Anterior cingulate cortex (tissue), 58 donors: ENCODE measurements at places on chromosomes 7 and 10.

- DNase-seq = no peak
Measured at GRCh38 chr7:155261031-155261985, 36.4 kb upstream of the INSIG1 start.

DNA sequence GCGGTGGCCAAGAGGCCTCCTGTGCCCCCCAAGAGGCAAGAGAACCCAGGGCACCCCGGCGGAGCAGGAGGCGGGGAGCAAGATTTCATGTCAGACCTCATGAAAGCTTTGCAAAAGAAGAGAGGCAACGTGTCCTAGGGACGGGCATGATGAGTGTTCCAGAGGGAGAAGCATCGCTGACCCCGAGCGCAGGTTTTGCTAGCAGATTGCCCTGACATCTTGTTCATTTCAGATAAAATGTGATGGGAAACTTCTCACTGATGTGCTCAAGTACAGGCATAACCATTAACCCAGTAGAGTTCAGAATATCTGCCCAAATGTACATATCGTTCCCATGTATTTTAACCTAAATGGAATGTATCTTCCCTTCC, 129.2 kb downstream of the APBB1IP start:
- no peak for DNase-seq

DNA sequence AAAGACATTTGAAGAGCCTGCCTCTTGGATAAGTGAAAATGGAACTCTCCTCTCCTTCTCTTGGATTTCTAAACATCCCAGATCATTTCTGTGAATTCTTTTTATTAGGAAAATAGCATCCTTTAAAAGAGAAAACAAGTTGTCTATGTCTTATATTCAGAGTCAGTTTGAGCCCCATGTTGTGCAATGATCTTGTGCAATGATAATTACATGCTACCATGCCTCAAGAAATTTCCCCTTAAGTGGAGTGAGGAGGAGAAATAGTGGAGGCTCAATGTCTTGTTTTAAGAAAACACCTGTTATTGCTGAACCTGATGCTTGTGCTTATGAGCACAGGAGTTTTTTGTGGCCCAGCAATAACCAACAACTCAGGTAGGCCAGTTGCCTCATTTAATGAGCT, 103.6 kb downstream of the NPSR1 start:
- no peak for DNase-seq

DNA sequence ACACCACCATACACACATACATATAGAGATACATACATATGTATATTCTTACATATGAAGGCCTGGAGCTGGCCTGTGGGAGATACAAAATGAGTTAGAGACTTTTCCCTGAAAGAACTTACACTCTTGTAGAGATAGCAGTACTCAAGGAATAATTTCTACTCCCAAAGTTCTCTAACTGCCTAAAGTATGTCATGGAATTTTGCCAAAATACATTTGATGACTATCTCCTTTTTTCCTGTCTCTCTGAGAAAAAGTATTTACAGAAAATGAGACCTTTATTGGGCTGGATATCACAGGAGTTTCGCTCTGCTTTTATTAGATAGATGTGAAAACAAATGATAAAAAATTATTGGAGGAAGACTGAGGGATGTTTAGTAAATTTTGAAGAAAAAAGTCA, 220.1 kb downstream of the POU6F2 start:
- DNase-seq = no peak

- no peak for DNase-seq
Measured at GRCh38 chr7:254337-255037, 35.5 kb upstream of the FOXL3 start.

DNA sequence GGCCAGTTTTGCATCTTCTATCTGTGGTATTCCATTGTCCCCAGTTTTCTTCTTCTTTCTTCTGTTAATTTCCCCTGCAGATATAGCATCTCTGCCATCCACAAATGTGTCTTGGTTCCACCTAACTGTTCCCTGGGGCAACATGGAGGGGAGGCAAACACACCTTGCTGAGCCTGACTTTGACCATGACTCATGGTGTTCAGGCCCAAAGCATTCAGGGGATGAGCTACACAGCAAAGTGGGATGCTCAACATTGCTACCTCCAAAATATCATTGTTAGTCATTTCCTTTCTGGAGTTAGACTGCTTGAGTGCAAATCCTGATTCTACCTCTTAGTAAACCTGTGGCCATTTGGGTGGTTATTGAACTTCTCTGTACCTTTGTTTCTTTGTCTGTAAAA, 542.7 kb downstream of the LRMDA start:
- DNase-seq = no peak

GRCh38 chr7:36372156-36372555, 17.5 kb upstream of the ANLN start:
- no peak for DNase-seq

DNA sequence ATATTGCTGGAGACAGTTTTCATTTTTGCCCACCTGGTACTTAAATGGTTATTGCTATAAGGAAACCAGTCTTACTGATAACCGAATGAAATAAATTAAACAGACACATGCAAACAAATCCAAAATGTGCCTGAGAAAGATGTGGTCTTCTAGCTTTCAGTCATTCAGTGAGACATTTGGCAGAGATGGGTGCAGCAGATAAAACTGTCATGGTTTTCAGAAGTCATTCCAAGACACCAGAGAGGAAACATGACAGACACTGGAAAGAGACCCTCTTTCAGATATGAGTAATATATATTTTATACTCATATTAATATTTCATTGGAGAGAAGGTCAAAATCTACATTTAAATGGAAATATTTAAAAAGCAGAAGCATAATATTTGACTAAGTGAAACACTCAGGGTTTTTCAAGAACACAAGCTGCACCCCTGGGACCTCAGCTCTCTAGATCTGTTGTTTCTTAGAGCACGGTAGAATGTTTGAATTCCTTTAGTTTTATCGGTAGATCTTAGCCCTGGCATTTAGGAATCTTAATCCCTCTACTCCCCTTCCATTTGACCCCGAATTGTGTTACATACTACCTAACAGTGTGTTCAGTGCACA, 246.1 kb downstream of the AUTS2 start:
- no peak for DNase-seq

DNA sequence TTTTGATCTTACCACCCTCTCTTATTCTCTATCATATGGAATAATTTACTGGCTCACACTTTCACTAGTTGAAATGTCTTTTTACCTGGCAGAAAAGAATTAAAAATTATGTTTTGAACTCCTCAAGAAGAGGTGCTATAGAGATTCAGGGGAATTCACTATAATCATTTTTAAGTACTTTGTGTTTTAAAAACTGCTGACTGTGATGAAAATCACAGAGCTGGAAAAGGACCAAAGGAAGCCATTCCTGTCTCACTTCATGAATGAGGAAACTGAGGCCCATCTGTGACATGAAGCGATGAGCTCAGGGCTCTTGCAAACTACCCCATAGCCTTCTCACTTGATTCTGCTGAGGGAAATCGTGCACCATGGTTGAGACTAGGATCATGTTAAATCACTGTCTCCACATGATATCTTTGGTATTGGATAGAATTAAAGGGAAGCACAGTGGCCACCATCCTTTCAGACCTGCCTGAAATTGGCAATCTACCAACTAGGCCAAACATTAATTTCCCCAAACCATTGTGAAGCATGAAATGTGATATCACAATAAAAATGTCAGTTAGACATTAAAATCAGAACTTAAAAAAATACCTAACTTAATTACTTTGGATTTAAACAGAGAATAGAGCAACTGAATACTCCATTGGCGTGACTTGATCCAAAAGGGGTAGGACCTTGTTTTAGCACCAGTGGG, 141.0 kb downstream of the FZD1 start:
- DNase-seq = no peak

DNA sequence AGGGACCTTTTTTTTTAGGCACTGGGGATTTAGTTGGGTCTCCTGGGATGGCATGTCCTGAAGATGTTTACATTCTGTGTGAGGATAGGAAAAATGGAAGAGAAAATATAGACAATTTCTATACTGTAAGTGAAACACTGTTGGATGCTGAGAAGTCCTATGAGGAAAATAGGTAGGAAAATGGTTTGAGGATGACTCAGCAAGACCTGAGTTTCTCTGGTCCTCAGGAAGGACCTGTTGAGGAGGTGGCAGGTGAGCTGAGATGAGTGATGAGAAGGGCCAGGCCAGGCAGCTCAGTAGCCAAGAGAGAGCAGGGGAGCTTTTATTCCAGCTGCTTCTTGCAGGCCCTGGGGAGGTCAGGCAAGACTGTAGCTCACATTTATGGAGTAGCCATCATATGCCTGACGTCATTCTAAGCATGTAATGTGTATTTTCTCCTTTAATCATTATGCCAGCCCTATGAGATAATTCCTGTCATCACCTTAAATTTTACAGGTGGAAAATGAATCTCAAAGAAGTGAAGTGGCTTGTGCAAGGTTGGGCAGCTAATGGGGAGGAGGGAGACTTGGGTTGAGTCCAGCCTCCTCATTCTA, 19.1 kb upstream of the LRRC18 start:
- no peak for DNase-seq

DNA sequence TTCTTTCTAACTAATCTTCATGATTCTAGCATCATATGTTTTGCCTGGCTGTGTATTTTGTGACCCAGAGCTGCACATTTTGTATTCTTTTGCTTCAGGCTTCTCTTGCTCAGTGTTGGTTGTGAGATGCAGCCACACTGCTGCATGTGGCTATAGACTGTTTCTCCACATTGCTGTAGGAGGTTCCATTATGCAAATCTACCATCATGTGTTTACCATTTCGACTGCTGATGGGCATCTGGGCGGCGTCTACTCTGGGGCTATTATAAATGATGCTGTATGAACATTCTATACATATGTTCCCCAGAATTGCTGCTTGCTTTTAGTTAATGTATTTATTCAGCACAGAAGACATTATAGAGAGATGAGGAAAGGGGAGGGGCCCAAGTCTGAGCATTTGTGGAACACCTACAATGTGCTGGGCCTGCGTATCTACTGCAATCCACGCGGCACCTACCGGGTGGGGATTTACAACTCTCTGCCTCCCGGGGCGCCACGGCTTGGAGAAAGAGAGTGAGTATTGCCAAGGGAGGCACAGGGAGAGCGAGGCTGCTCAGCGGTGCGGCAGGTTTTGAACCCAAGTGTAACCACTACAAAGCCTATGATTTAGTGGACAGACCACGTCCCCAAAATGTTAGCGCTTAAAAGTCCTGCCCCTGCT, 172.5 kb downstream of the PRKAG2 start:
- no peak for DNase-seq

DNA sequence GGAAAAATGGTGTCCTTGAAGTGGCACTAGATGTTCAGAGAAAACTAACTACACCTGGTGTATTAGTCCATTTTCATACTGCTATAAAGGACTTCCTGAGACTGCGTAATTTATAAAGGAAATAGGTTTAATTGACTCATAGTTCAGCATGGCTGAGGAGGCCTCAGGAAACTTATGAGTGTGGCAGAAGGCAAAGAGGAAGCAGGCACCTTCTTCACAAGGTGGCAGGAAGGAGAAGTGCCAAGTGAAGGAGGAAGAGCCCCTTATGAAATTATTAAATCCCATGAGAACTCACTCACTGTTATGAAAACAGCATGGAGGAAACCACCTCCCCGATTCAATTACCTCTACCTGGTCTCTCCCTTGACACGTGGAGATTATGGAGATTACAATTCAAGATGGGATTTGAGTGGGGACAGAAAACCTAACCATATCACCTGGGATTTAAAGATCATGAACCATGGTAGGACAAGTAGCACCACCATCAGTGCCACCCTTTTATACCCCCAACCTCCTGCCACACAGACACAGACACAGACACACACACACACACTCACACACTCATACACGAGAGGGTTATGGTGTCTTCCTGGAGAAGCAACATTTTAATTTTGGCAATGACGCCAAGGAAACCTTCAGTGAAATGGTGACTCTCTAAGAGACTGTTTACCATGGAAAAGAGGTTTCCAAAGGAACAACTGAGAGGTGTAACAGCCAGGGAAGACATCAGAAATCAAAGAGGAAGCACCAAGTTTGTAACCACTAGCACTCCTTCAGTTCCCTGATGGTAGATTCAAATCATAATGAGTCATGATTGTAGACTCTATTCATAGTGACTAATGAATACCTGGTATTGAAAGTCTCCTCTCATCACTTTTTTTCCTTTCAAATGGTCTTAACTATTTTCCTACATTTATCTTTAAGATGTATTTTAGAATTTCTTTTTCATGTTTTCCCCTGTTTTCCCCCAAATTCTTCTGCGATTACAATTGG, 41.8 kb upstream of the WNT16 start:
- no peak for DNase-seq

DNA sequence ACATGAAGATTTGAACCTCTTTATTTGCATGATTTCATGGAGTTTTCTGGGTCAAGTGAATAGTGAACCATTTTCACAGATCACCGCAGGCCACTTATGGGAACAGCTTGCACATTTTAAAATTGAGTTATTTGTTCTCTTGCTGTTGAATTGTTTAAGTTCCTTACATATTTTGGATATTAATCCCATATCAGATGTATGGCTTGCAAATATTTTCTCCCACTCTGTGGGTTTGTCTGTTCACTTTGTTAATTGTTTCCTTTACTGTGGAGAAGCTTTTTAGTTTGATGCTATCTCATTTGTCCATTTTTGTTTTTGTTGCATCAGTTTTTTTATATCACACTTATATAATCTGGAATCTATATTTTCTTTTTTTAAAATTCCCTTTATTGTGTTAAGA, 14.1 kb upstream of the ZC3HAV1L start:
- no peak for DNase-seq

DNA sequence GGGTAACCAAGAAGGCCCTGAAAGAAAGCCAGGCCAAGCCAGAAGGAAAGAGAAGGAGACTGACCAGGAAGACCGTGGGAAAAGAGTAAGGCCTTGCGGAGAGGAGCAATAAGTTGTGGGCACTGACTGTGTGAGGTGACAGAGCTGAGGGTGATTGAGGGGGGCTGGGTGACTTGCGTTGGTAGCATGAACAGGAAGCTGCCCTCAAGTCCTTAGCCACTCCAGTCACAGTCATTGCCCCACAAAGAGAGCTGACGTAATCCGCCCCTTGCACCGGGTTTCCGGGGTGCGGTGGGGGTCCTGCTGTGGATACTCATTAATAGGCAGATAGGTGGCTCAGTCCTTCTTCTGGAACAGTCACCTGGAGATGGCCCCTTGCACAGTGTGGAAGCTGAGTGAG, 16.1 kb upstream of the DMBT1 start:
- no peak for DNase-seq

DNA sequence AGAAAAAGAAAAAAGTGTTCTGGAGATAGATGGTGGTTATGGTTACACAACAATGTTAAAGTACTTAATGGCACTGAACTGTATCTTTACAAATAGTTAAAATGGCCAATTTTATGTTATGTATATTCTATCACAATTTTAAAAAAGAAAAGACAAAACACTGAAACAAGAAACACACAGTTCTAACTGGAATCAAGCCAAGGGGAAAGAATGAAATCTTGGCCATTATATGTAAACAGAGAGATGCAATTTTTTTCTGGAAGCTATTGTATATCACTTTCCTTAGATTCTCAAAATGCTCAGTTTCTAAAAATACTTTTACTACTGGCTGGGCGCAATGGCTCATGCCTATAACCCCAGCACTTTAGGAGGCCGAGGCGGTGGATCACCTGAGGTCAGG, 4.1 kb downstream of the COA1 start:
- DNase-seq = no peak
